D341Med (cell line): ENCODE measurements at places on chromosomes 7 and 10.
A peak's percentile ranks its signal among the peaks of the same experiment; 100 is the strongest.

DNA sequence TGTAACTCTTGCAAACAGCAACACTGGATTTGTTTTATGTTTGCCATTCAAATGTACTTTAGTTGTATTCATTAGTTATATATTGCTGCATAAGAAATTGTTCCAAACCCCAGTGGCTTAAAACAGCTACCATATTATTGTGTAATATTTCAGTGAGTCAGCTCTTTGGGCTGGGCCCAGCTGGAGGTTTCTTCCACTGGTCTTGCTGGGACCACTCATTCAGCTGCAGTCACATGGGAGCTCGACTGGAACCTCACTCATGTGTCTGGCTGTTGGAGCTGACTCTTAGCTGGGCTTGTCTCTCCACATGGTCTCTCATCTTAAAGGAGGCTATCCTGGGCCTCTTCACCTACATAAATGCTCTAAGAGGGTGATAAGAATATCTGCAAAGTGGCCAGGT is 23.2 kb upstream of the PIP4K2A start:
- DNase-seq = no peak

- no peak for DNase-seq
These were observed 483.0 kb downstream of the MAGI2 start for GRCh38 chr7:78970440-78970916.

DNA sequence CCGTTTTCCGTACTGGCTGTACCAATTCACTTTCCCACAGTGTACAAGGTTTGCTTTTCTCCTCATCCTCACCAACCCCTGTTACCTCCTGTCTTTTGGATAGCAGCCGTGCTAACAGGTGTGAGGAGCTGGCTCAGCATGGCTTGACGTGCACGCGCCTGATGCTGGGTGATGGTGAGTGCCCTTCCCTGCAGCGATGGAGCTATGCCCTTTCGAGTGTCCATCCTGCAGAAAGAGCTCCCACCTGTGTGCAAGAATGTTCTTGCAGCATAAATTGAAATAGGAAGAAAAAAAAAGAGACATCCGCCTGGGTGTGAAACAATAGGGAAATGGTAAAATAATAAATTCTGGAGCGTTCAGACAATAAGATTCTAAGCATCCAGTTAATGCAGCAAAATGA is 9.5 kb upstream of the UBE3C start:
- DNase-seq = no peak

- no peak for DNase-seq
These were observed 2.8 kb downstream of the PDGFA start for GRCh38 chr7:516606-517456.

- no peak for DNase-seq
These were observed 11.6 kb upstream of the GOLGA7B start for GRCh38 chr10:97838091-97838490.

DNA sequence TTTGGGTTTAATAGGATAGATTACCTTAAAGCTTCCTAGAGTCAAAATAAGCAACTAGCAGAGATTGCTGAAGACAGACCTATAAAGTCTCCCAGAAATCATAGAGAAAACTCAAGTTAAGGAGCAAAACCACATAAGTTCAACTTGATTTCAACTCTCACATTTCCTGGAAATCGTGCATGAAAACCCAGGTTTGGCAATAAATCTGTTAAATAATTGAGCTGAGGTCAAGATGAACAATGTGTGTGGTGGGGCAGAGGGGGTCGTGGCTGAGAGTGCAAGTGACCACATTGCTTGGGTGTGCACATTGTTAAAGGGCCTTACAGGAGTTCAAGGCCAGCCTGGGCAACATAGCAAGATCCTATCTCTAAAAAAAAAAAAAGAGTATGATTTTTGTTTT is 636.5 kb downstream of the GALNT17 start:
- DNase-seq = no peak

DNA sequence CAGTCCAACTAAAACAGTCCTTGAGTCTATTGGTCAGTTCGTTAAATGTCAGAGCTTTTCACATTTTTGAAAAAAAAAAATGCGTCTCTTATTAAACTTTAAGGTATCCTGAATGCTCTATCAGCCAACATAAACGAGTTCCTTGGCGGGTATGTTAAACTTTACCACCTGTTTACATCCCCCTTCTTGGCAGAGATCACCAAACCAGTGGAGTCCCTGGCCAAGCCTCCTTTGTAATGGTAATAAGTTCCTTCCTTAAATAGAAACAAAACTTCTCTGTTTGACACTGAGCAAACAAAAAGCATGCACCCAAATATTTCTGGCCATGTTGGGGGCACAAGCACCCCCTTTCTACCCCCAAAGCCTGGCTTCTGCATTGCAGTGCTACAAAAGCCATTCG is 3.2 kb downstream of the TRIL start:
- DNase-seq = no peak

GRCh38 chr7:112938863-112939573 is 147.6 kb downstream of the GPR85 start:
- peak; percentile 61 for DNase-seq

- no peak for DNase-seq
These were observed 236.4 kb upstream of the SP4 start for GRCh38 chr7:21191321-21192073.

- DNase-seq = no peak
These were observed 115.0 kb downstream of the DGKB start for GRCh38 chr7:14787551-14787950.

DNA sequence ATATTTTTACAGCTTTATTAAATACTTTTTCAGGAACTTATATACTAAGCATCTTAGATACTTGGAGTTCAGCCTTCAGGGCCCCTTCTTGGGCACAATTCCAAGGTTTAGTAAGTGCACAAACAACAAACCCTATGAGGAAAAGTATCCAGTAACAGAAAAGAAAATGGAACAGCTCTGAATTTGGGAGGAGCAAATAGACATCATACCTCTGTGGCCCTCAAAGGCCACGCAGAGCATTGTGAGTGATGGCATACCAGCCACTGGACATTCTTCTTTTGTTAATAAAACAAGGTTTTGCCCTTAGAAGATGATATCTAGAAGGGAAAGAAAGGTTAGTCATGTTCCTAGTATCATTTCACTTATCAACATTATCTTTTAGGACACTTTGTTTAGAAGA is 46.0 kb downstream of the ST7 start:
- no peak for DNase-seq

GRCh38 chr7:108124820-108125219 is 5.3 kb downstream of the LAMB4 start:
- DNase-seq = no peak

DNA sequence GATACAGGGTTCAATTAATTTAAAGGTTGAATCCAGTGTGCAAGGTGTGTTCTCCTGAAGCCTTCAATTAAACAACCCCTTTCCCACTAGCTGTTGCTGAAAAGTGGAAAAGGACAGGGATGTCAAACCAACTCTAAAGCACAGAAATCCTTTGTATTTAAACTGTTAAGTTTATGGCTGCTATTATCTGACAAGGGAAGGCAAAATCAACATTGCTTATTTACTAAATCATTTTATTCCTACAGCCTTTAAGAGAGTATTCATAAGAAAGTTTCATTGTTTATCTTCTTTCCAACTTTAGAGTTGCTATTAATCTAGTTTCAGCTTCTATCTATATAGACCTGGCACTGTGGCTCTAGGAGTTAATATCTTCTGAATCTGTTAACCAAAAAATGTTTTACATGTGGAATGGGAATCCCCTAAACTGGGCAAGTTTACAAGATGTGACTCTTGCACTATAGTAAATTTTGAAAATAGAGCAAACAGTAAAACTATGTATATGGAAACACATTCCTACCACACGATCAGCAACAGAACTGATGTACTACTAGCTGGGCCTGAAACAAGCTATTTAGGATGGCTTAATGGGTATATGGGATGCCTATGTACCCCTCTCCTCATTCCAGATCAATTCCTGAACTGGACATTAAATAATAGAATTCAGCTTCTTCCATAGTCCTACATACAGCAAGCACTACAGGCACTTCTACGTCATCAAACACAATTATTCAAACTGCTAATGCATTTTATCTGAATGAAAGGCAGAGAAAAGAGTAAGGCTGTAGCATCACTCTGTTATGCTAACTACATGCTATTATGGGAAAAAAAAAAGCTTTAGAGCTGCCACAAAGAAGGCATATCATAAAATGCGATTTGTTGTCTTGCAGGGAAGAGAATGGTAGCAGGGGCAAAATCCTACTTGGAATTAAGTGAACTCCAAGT is 52.8 kb downstream of the CDK6 start:
- DNase-seq = no peak

GRCh38 chr10:16902606-16903005 is 85.4 kb upstream of the RSU1 start:
- DNase-seq = no peak

DNA sequence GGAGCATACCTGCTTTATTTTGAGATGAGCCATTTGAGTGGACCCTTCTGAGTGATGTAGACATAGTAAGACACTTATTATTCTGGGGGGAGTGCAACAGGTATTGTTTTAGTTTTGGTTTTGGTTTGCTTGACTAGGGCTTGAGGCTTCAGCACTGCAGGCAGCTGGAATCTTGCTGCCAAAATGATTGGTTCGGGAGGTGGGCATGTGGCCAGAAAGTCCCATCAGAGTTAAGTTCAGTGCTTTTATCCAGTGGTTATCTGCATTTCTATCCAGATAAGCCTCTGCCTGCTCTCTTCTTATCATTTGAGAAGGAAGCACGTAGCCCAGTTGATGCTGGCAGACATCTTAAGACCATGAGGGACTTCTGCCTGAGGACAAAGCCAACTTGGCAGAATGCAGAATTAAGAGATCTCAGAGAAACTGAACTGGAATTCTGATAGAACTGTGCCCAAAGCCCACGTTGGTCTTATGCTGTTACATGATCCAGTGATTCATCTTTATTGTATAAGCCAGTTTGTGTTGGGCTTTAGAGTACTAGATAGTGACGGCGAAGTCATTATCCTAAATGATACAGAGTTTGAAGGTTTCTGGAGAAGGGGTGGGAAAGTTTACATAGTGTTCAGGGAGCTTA is 9.6 kb upstream of the JAZF1 start:
- DNase-seq = no peak

- DNase-seq = peak; percentile 52
These were observed 909.7 kb upstream of the AUTS2 start for GRCh38 chr7:68688416-68689086.

- DNase-seq = no peak
These were observed 113.7 kb downstream of the CSTF2T start for GRCh38 chr10:51585742-51586141.

GRCh38 chr7:2009541-2010001 is 223.2 kb downstream of the MAD1L1 start:
- DNase-seq = no peak

- DNase-seq = no peak
These were observed 38.0 kb downstream of the ZNF777 start for GRCh38 chr7:149422914-149423301.

- no peak for DNase-seq
These were observed 25.2 kb downstream of the CNPY1 start for GRCh38 chr7:155521007-155521742.

GRCh38 chr10:112226439-112227248 is 43.1 kb upstream of the GPAM start:
- no peak for DNase-seq

GRCh38 chr10:87816898-87817608 is 973 bp downstream of the ATAD1 start:
- no peak for DNase-seq

- DNase-seq = no peak
These were observed 59.6 kb downstream of the ZMIZ1 start for GRCh38 chr10:79128241-79128922.

DNA sequence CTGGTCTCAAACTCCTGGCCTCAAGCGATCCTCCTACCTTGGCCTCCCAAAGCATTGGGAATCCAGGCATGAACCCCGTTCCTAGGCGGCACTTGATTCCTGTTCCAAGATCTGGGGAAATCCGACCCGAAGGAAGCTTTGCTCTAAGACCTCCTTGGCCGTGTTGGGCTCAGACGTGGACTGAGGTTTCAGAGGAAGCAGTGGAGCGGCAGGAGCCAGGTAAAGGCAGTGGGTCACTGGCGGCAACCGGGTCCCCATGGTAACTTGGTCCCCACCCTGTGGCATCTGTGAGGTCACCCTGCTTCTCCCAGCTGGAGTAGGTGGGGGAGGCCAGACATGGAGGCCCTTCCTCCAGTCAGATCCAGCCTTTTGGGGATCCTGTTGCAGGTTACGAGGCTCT is at the start of gene TMEM270:
TSS of gene TMEM270 (plus strand) at position 301 of the 400 bp plus-strand sequence. CDS start at position 337, 36 bp downstream.
- no peak for DNase-seq

DNA sequence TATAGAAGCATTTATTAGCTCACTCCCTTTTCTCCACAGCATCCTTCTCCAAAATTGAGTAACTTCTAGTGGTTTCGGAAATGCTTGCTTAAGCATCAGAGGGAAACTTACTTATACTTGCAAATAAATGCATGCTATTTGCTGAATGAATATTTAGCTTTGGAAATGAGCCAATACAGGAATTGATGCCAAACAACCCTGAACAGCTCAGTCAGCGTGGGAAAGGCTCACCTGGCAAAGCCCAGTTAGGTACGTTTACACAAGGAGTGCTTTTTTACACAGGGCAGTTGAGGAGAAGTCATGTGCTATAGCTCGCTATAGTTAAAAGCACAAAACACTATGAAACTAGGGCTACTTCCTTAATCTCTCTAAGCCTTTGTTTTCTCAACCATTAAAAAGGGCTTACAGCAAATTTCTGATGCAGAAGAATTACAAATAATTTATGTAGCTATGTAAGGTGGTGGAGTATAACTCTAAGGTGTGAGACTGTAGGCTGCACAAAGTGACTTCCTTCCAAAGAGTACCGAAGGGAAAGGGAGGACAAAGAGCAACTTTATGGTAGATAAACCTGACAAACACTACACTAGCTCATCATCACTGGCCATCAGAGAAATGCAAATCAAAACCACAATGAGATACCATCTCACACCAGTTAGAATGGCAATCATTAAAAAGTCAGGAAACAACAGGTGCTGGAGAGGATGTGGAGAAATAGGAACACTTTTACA is 498.2 kb downstream of the PHTF2 start:
- DNase-seq = no peak

GRCh38 chr10:73529089-73529832 is 33.4 kb upstream of the PPP3CB start:
- peak; percentile 65 for DNase-seq

- no peak for DNase-seq
These were observed 4.9 kb upstream of the TOMM7 start for GRCh38 chr7:22827563-22827962.

DNA sequence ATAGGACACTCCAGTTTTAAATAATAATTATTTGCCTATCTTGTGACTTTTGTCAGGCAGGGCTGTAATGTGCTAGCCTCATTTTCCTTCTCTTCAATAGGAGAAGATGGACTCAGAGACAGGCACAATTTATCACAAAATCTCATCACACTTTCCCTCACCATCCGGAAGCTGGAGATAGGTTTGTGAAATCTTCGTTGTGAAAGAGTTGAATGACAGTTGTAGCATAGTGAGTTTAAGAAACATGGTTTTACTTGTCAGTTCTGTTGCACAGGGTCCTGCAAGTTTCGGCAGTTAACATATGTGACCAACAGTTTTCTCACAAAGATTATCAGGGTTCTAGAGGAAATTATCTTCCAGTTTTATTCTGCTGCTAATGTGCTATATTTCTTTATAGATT is 37.7 kb upstream of the MAP3K8 start:
- no peak for DNase-seq

GRCh38 chr10:35456153-35456720 is 119.9 kb downstream of the CCNY start:
- no peak for DNase-seq

GRCh38 chr7:31253532-31253931 is 87.0 kb downstream of the NEUROD6 start:
- DNase-seq = no peak
